Adrenal gland (tissue), 19 donors: ENCODE measurements at places on chromosomes 2 and 18. TPM values are rescaled to one million over a fixed set of nuclear protein-coding genes. Genes with fewer than 3 reads are reported as not detected.
A peak's percentile ranks its signal among the peaks of the same experiment; 100 is the strongest.

GRCh38 chr18:48644029-48644428 lies 105.2 kb downstream of the CTIF start:
- no peak for DNase-seq

- DNase-seq = no peak
Observed at GRCh38 chr18:40404284-40404683, 1550.8 kb upstream of the PIK3C3 start.

GRCh38 chr2:12539776-12540562 lies 176.8 kb upstream of the TRIB2 start:
- no peak for DNase-seq

- no peak for DNase-seq
Observed at GRCh38 chr18:56245866-56246580, 392.4 kb downstream of the TXNL1 start.

- DNase-seq = no peak
Observed at GRCh38 chr2:207469943-207470729, 59.6 kb upstream of the CREB1 start.

GRCh38 chr2:159094173-159094737 lies 125.8 kb downstream of the TANC1 start:
- peak; percentile 42 for DNase-seq

DNA sequence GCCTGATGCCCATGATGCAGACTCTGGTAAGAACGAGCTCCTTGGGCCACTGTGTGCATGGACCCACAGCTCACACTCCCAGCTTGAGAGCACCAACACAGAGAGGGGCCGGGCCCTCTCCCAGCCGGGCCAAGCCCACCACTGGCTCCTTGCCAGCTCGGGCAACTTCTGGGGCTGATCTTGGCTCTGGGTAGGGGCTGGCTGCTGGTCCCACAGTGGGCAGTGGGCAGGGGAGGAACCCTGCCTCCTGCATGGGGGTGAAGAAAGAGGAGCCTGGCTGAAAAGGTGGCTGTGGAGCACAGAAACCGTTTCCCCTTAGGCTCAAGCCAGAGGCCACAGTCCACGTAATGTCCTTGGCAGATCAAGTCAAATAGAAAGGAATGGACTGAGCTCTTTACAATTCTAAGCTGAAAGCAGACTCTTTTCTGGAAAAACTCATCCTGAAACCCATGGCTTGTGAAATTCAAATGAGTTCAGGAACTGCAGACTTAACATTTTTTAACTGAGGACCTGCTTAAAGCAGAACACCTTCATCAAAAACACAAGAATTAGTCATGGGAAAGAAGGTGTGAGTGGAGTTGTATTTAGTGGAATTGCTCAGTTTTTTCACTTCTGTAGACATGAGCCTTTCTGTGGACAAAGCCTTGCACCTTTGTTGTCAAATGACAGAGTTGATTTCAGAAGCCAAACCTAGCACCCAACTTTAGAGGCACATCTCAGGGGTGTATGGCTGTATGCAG lies 104.9 kb downstream of the STPG4 start:
- no peak for DNase-seq

- DNase-seq = no peak
Observed at GRCh38 chr18:48668466-48669179, 129.8 kb downstream of the CTIF start.

GRCh38 chr2:231069379-231070054 lies 12.8 kb downstream of the PSMD1 start:
- peak; percentile 35 for DNase-seq

- DNase-seq = no peak
Observed at GRCh38 chr2:163175294-163175693, 336.7 kb upstream of the KCNH7 start.

DNA sequence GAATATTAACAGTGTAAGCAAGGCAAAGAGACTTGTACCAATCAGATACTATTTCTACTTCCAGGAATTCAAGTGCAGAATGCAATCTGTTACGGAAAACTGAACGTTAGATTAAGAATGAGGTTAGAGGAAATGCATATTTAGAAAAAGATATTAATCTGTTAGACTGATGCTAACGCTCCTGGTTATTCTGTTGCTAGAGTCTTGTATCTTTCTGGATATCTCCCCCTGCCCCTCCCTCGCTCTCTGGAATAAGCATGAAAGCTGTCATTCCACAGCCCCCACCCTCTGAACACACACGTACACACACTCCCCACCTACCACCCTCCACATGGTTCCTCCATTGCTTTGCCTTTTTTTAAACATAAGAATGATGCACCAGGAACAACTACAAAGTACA lies 24.1 kb downstream of the FIGN start:
- DNase-seq = no peak

DNA sequence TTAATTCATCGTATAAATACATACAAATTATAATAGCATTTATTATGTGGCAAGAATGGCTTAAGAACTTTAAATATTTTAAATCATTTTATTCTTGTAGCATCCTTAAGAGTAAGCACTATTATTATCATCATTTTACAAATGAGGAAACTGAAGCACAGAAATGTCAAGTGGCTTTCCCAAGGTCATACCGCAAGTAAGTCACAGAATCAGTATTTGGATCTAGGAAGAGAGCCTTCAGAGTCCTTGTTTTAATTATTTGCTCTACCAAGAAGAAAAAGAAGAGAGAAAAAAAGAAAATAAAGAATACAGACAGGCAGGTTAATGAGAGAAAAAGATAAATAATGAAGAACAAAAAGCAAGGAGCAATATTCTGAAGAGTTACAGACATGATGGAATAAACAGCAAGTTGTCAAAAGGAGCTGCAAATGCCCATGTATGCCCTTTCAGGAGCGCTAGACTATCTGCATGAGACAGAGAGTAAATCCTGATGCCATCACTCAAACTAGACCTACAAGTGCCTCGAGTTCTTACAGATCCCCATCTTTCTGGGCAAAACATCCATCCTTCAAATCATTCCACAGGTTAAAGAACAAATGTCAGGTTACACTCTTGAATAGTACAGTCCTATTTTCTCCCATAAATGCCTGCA lies 57.8 kb upstream of the ETAA1 start:
- DNase-seq = no peak

GRCh38 chr2:160305081-160305750 lies 105.1 kb upstream of the ITGB6 start:
- no peak for DNase-seq

DNA sequence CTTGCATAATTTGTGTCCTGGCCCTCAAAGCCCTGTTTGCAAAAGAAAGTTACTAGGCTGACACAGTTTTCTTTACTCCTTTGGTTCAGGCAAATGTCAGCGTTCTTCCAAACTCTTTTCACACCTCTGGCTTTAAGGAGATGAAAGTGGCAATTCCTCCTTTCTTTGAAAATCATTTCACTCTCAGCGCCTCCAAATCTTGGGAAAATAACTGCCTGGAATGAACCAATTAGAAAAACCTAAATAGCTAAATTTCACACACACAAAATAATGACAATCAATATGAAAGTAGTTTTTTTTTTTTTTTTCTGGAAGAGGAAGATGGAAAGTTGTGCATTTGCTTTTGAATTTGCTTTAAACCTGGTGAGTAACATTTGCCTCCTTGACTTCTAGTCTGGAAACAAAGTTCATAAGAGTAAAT lies 1.7 kb downstream of the MEIS1 start:
- DNase-seq = no peak

DNA sequence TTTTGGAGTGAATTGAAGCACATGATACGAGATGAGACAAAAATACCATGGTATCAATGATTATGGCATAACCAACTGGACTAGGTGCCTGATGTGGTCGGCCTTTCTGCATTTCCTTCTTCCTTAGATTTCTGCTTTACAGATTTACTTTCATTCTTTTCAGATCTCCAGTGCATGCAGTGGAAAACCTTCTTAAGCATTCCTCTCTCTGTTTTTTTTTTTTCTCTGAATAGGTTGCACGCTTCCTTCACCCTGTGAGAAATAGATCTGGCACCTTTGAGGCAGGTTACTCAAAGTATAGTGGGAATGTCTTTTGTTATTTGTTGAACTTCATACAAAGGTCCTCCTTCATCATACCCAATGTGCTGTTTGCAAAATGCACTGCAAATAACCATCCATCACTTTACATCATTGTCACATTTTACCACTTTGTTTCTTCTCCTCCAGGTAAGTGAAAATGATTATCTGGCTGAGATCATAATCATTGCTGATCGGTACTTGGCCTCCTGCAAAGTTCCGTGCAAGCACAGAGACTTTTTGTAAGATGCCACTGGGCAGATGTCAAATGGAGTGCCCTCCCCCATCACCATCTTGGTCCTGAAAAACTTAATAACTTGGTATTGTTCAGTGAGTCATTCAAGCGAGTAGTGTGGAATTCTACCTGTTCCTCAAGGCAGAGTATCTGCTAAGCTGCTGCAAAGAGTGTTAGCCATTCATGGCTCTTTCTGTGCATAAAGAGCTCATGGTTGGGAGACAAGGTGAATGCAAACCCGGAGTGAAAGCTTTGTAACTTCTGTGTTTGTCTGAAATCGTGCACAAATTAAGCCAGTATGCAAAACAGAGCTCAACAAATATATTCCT lies 30.0 kb upstream of the KLHL14 start:
- no peak for DNase-seq

GRCh38 chr2:44433895-44434294 lies 72.1 kb downstream of the CAMKMT start:
- no peak for DNase-seq

GRCh38 chr2:42361728-42362283 lies 789 bp upstream of the COX7A2L start:
- DNase-seq = no peak

DNA sequence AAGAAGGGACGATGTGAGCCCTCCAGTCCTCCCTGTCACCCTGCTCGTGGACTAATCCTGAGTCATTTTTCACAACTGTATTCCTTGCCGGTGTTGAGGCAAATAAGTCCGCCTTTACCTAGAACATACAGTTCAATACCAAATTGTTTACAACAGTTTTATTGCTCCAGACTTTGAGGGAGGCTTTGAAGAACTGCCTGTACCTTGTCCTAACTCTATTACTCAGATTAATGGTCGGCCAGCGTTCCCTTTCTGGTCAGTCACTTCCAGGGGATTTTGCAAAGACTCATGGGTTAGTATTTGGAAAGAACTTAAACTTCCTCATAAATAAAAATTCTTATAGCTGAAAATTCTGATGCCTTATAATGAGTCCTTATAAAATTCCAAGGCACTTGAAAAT lies 85.1 kb upstream of the ZNF532 start:
- no peak for DNase-seq

The G6PC2 gene
- polyA plus RNA-seq = not detected

The UGT1A4 gene
- not detected for polyA plus RNA-seq

The USP37 gene
- polyA plus RNA-seq = 3.3 TPM

The CTAGE1 gene
- polyA plus RNA-seq = not detected

The ALPI gene
- not detected for polyA plus RNA-seq

The PAX3 gene
- polyA plus RNA-seq = not detected

The WNT6 gene
- 0.40 TPM for polyA plus RNA-seq

The WDR75 gene
- 51.3 TPM for polyA plus RNA-seq

The TMEM247 gene
- not detected for polyA plus RNA-seq

The HRH4 gene
- not detected for polyA plus RNA-seq

The IHH gene
- not detected for polyA plus RNA-seq

The REEP1 gene
- polyA plus RNA-seq = 4.9 TPM

The PEX13 gene
- 20.9 TPM for polyA plus RNA-seq

The MEP1B gene
- not detected for polyA plus RNA-seq

The XDH gene
- not detected for polyA plus RNA-seq

The RSAD2 gene
- 2.3 TPM for polyA plus RNA-seq

The LONRF2 gene
- 8.4 TPM for polyA plus RNA-seq
